Stomach (tissue), 19 donors: ENCODE measurements at places on chromosomes 6 and 20.

DNA sequence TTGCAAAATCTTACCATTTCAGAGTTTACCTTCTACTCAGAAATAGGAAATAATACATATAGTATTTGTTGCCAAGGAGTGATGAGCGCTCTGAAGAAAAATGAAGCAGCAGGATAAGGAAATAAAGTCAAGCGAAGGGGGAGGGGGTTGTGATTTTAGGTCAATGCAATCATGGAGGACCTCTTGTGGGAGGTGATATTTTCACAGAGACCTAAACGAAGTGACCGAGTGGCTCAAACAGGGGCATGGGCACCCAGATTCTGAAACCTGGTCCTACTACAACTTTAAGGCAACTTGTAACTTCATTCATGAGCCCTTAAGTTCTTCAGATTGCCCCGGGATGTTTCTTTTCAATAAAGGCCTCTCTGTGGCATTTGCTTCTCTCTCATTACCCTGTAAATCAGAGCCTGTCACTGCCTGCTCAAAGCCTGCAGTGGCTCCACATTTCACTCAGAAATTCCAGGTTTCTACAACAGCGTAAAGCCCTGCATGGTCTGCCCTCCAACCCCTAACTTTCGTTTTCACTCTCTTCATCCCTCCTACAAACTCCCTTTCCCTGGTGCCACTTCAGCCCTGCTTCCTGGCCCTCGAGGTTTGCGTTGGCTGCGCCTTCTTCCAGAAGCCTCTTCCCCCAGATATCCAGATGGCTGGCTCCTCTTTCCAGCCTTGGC, 162.7 kb downstream of the TBC1D7 start:
- H3K36me3 ChIP-seq: no peaks in the 10 kb centered on the region
- peak overlapping the region; percentile 5 for H3K4me3 ChIP-seq
- H3K27me3 ChIP-seq: no peaks in the 10 kb centered on the region
- H3K4me1 ChIP-seq: peaks cover 15% of the 10 kb centered on the region

DNA sequence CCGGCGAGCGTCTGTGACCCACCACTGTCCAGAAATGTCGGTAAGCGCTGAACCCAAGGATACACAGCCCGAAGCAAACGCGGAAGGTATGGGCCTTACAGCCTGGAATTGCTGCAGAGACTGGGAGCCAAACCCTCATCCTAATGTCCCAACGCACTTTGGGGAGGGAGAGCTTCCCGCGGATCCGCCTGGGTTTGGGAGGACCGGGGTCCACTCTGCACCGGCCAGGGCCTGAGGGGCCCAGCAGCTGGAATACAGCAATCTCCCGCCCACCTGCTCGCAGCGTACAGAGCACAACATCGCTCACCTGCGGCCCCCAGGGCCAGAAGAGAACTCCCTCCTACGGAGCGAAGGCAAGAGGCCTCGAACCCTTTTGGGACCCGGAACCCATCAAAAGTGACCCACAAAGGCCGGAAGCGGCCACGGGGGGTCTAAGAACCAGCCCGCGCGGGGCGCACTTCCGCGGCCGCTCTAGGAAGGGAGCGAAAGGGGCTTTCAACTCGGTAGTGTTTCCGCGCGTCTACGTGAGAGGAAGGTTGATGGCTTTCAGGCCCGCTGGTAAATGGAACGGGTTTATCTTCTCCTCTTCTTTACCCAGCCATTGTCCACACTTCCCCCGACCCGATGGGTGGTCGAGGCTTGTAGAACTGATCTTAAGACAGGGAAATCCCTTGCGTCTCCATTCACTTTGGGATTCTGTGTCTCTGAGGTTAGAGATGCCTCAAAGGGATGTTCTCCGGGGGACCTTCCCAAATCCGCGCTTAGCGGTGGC, at the start of gene ZSCAN12:
Gene ZSCAN12, minus strand, starts transcription at position 398 of the 772 bp plus-strand sequence. CDS start 1,342 bp downstream, outside the sequence.
- peak within 1 kb of the TSS; percentile 56 for H3K27ac ChIP-seq
- peaks cover 5% of the 10 kb centered on the region for H3K4me1 ChIP-seq
- peaks cover 3% of the 10 kb centered on the region for H3K27me3 ChIP-seq
- H3K36me3 ChIP-seq: no peaks in the 10 kb centered on the region

DNA sequence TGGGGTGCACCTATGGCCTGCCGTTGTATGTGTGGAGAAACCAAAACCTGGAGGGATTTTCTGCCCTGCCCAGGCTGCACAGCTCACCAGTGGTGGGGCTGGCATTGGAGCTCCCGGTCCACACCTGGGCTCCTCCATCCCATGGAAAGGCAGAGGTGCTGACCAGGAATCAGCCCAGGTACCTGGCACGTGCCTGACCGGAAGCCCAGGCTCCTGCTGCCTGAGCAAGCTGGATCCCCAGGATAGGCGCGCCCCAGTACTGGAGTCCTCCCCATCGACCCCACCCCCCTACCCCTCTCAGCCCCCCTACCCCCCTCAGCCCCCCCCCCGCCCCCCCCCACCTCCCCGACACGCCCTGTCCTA, 39.9 kb upstream of the HMGA1 start:
- no peak for DNase-seq
- peak overlapping the region; percentile 47 for H3K4me3 ChIP-seq
- no peak overlapping the region for H3K27ac ChIP-seq
- peaks cover 13% of the 10 kb centered on the region for H3K4me1 ChIP-seq
- no peaks in the 10 kb centered on the region for H3K27me3 ChIP-seq
- no peaks in the 10 kb centered on the region for H3K36me3 ChIP-seq

DNA sequence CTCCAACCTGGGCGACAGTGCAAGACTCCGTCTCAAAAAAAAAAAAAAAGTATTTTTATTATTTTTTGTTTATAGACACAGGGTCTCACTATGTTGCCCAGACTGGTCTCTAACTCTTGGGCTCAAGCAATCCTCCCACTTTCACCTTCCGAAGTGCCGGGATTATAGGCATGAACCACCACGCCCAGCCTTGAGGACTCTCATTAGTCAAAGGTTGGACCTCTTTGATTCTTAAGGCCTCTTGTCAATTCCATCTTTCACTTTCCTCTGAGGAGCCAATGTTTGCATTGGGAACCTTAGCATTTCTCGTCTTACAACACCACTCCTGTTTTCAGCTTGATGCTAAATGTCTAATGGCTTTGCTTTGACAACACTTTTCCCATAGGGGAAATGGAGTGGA, 16.1 kb upstream of the CDK19 start:
- H3K4me3 ChIP-seq: no peak overlapping the region
- H3K36me3 ChIP-seq: no peaks in the 10 kb centered on the region
- H3K4me1 ChIP-seq: no peaks in the 10 kb centered on the region
- no peak for DNase-seq
- no peak overlapping the region for H3K27ac ChIP-seq
- no peaks in the 10 kb centered on the region for H3K27me3 ChIP-seq

DNA sequence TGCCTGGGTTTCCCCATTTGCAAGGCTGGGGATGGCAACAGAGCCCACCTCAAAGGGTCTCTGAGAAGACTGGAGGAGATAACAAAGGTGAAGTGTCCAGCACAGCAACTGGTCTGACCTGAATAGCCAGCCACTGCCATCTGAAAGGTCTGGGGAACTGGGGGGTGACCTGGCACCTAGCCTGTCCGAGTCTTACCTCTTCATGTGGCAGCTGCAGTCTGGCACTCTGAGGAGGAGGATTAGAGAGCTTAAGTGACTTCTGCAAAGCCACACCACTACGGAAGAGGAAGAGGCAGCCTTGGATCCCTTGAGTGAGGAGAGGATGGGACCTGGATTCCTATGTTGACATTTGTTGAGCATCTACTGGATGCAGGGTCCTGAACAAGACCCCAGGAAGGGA, 22.2 kb downstream of the C20orf203 start:
- H3K4me1 ChIP-seq: peaks cover 14% of the 10 kb centered on the region
- H3K27ac ChIP-seq: no peak overlapping the region
- H3K4me3 ChIP-seq: no peak overlapping the region
- H3K36me3 ChIP-seq: no peaks in the 10 kb centered on the region

DNA sequence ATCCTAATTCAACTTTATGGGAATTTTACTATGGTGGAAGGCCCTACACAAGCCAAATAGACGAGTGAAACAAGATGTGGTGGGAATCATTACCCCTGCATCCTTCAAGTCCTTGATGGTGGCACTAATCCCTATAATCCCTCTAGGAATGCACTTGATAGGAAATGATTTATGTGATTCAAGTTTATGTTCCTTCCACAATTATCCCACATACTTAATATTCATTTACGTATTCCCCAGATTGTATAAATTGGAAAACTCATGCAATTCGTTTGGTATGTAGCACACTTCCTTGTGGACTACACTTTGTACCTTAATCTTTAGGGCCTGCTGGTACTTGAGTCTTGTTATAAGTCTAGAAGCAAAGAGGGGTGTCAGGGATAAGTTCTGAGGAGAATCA, 40.8 kb downstream of the PKIB start:
- H3K27me3 ChIP-seq: no peaks in the 10 kb centered on the region
- no peaks in the 10 kb centered on the region for H3K36me3 ChIP-seq
- H3K27ac ChIP-seq: peak overlapping the region; percentile 2

GRCh38 chr6:113009682-113010081, 662.6 kb downstream of the RFPL4B start:
- H3K4me3 ChIP-seq: no peak overlapping the region
- H3K27ac ChIP-seq: no peak overlapping the region
- no peak for DNase-seq
- H3K27me3 ChIP-seq: no peaks in the 10 kb centered on the region

DNA sequence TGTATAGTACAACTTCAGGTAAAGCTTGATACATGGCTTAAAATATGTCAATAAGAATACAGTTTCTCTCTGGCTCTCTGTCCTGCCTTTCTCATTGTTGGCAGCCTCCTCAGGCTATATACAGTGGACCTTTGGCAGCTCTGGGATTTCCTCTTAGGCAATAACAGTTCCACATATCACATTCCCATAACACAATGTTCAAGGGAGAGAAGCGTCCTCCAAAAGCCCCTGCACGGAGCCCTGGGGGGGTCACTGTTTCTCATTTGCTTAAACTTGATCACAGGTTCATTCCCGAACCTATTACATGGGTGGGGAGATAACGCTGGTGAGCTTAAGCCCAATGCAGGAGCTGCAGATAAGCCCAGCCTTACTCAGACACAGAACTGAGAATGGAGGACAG, 4.4 kb upstream of the FLRT3 start:
- no peaks in the 10 kb centered on the region for H3K36me3 ChIP-seq
- H3K4me1 ChIP-seq: no peaks in the 10 kb centered on the region
- H3K4me3 ChIP-seq: no peak overlapping the region
- peak; percentile 34 for DNase-seq

DNA sequence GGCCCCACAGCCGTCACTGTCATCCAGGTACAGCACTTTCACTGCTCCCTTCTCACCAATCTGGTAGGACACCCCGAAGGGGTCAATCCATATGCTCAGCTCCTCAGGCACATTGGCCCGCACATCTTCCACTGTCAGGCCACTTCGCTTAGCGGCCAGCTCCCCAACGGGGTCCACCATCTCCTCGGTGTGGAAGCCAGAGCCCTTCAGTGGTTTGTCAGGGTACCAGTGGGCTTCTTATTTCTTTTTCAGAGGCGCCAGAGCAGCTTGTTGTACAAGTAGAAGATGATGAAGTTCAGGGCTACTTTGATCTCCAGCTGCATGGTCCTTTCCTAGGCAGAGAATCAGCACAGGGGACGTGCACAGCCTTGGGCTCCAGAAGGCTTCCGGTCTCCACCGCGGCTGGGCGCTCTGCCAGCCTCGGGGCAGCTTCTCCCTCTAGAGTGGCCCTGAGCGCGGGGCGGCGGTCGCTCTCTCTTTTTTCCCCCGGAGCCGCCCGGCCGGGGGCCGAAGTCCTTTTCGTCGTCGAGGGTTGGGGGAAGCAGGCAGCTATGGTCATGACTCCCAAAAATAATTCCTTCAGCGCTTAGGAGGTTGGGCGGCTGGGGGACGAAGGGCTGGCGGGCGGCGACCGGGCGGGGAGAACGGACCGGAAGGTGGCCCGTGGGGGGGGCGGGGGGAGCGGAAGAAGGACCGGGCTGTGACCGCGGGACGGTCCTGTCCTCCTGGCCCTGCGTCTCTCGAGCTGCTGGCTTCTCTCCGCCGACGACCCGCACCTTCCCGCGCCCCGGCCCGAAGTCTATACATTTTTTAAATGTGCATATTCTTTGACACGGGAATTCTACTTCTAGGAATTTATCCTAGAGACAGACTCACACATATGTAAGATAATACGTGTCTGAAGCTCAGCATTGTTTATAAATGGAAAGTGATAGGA, 6.5 kb upstream of the ZSCAN9 start:
- no peaks in the 10 kb centered on the region for H3K27me3 ChIP-seq
- DNase-seq: peak; percentile 88
- peaks cover 12% of the 10 kb centered on the region for H3K4me1 ChIP-seq

DNA sequence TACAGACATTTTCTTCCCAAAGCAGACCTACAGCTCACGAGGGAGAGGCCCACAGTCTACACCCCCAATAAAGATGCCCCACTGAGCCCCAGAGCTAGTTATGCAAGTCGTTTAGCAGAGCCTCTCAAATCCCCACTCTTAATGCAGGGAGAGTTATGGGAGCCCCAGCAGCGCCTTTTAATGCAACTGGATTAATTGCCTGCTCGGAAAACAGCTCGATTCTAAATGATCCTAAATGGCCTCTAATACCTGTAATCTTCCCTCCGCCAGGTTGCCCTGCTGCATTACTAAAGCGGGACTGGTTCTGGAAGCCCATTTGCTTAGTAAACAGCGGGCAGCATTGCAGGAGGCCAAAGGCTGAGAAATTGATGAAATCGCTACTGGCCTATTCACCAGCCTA, 656.9 kb downstream of the PTPRT start:
- no peaks in the 10 kb centered on the region for H3K36me3 ChIP-seq
- H3K4me1 ChIP-seq: peaks cover 8% of the 10 kb centered on the region
- no peak for DNase-seq
- H3K4me3 ChIP-seq: no peak overlapping the region
- H3K27ac ChIP-seq: no peak overlapping the region

DNA sequence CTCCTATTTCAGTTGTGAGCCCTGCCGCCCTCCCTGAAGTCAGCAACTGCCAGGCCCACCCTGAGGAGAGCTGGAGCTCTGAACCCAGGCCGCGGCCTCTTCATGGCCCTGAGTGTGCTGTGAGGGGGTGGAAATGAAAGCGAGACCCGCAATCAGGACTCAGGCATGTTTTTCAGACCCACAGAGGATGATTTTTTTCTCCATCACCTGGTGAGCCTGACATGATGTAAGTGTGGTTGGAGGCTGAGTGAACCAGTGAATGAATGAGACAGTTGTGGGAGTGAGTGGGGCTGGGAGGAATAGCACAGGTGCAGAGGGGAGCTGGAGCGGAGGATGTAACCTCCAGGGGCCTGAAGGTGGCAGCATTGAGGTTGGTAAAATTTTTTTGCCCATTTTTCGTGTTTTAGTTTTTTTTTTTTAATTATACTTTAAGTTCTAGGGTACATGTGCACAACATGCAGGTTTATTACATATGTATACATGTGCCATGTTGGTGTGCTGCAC, 18.3 kb downstream of the RAET1L start:
- H3K4me3 ChIP-seq: no peak overlapping the region
- peaks cover 31% of the 10 kb centered on the region for H3K27me3 ChIP-seq
- no peaks in the 10 kb centered on the region for H3K36me3 ChIP-seq
- H3K27ac ChIP-seq: no peak overlapping the region
- peaks cover 15% of the 10 kb centered on the region for H3K4me1 ChIP-seq

GRCh38 chr6:104589940-104590339, 269.8 kb downstream of the HACE1 start:
- no peaks in the 10 kb centered on the region for H3K4me1 ChIP-seq
- H3K36me3 ChIP-seq: no peaks in the 10 kb centered on the region
- H3K27me3 ChIP-seq: no peaks in the 10 kb centered on the region
- no peak overlapping the region for H3K4me3 ChIP-seq

GRCh38 chr6:110430236-110430635, 14.9 kb upstream of the DDO start:
- H3K4me1 ChIP-seq: no peaks in the 10 kb centered on the region
- H3K27ac ChIP-seq: no peak overlapping the region
